ENCODE measurements at places on chromosomes 5 and 9.

- no peak for DNase-seq
Observed at GRCh38 chr5:83306572-83307241, 164.8 kb upstream of the VCAN start.

GRCh38 chr9:99593610-99594009 lies 228.1 kb upstream of the NR4A3 start:
- peak; percentile 21 for DNase-seq

- no peak for DNase-seq
Observed at GRCh38 chr5:42985129-42986037, 54.7 kb downstream of the ANXA2R start.

- DNase-seq = no peak
Observed at GRCh38 chr9:37436540-37436939, 14.0 kb downstream of the GRHPR start.
